ENCODE measurements at places on chromosomes 5 and 9.

DNA sequence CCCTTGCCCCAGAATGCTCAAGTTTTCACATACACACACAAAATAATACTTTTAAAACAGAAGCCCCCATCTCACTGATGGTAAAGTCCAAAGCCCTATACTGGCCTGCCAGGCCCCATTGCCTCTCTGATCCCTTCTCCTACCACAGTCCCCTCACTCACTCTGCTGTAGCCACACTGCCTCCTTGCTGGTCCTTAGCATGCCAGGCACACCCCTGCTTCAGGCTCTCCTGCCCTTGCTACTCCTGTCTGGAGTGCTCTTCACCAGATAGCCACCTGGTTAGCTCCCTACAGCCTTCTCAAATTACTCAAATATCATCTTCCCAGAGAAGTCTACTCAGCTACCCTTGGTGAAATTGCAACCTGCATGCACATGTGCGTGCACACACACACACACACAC lies 177.5 kb downstream of the C5orf15 start:
- no peak for DNase-seq

- DNase-seq: no peak
These were observed 66.8 kb downstream of the MAMDC2 start for GRCh38 chr9:70110194-70111041.

DNA sequence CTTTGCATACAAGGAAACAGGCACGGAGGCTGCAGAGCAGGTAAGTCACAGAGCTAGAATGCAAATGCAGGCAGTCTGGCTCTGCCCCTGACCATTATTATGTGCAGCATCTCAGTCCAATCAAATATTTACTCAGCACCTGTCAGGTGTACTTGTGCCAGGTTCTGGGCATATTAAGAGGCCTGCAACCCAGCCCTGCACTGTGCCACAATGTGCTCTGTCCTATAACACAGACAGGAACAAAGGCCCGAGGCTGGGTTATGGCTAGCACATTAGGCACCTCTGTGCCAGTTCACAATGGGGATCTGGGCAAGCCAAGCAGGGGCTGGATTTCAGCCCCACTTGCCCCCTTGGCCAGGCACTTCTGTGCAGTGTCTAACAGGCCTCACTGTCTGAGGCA lies 14.0 kb downstream of the ARL15 start:
- no peak for DNase-seq

- no peak for DNase-seq
These were observed 114.3 kb downstream of the STARD4 start for GRCh38 chr5:111398013-111398412.

Measured in putamen (tissue), 1 donor.